ENCODE measurements at places on chromosomes 3 and 15.

- peak; percentile 53 for DNase-seq
These were observed 22.1 kb downstream of the MAPKAPK3 start for GRCh38 chr3:50639055-50639494.

DNA sequence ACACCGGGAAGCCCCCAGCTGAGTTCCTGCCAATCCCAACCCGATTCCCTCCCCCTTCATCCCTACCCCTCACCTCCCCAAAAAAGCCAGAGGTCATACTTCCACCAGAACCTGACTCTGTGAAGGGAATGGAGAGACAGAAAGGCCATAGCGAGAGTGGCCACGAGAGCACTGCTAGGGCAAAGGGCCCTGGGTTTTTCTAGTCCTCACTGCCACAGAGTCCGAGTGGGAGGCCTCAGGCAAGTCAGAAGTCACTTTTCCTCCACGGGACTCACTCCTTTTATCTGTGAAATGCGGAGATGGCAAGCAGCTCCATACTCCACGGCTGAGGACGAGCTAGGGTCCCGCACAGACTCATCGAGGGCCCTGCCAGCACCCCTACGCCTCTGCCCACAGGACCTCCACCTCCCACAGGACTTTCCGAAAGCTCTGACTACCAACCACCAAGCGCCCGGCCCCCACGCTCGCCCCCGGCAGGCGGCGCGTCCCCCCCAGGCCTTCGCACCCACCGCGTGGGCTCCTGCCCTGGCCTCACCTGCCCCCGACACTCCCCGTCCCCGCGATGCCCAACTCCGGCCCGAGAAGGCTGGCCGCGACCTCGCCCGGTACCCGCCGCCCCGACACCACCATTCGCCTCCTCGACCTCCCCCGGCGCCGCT, 792 bp downstream of the ATP13A3 start:
- DNase-seq, result peak; percentile 68

DNA sequence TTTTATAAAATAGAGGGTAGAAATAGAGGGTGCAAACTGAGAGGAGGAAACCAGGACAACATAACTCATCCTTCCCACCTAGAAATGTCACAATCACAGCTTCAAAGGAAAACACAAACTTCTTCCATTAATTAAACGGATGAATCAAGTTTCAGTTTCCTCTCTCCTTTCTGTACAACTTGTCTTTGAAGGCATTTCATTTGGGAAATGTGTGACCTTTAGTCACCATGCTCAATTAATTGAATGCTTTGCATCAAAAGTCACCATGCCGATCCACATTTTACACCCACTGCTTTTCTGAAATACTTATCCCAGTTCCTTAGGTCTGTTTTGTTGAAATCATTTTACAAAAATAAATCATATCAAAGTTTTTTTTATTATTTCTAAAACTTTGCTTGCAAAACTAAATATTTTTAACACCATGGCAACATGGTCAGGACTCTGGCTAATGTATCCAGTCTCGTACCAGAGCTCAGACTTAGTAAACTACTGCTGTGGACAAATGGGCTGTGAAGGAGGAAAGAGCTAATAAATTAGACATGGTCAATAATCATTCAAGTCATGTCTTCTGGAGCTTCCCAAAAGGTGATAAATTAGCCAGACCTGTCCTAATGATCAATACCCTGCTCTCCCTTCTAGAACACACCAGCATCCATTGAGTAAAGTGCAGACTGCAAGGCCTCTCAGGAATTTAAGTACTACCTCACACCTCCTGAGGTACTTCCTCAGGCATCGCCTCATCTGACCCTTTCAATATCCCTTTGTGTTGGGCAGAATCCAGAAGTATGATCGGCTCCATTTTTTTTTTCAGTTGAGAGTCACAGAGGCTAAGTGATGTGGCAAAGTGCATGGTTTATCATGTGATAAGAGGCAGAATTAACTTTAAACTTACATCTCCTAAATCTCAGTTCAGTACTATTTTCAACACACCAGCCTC, 161.3 kb downstream of the GREM1 start:
- DNase-seq, result no peak

- no peak for DNase-seq
These were observed 3.7 kb upstream of the CCR2 start for GRCh38 chr3:46350262-46350565.

DNA sequence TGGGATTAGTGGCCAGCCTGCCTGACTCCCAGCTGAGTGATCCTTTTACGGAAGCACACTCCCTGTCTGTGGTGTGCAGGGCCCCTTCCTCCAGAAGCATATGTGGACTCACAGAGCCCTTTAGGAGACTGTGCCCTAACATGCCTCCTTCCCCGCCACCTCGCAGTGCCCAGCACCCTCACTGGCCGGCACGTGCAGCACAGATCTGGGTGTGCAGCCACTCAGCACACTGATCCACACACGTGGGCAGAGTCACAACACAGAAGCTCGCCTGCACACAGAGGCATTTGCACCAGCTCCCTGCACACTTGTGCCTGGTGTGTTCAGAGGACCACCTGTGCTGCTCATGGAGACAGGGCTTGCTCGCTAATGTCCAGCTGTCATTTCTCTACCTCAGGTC, 23.6 kb upstream of the CSPG4 start:
- no peak for DNase-seq

DNA sequence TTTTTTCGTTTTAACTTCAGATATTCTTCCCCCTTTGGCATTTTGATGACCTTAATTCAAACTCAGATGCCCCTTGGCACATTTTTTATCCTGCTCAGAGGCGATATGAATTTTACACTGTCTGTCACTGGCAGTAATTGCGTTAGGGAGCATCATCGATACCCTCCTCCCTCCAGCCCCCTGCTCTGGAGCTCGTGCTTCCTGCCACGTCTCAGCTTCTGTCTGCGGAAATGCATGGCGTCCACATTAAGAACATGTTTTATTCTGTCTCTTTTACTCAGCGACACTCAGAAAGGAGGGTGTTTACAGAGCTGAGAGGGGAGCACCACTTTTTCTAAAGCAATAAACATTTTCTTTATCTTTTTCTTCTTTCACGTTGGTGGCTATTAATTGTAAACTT, 254.2 kb downstream of the EBLN2 start:
- DNase-seq, result no peak

Data from adipocyte (in vitro differentiated cells).